Lung (tissue), 17 donors: ENCODE measurements at places on chromosomes 1 and 21. TPM values are rescaled to one million over a fixed set of nuclear protein-coding genes. Genes with fewer than 3 reads are reported as not detected.

DNA sequence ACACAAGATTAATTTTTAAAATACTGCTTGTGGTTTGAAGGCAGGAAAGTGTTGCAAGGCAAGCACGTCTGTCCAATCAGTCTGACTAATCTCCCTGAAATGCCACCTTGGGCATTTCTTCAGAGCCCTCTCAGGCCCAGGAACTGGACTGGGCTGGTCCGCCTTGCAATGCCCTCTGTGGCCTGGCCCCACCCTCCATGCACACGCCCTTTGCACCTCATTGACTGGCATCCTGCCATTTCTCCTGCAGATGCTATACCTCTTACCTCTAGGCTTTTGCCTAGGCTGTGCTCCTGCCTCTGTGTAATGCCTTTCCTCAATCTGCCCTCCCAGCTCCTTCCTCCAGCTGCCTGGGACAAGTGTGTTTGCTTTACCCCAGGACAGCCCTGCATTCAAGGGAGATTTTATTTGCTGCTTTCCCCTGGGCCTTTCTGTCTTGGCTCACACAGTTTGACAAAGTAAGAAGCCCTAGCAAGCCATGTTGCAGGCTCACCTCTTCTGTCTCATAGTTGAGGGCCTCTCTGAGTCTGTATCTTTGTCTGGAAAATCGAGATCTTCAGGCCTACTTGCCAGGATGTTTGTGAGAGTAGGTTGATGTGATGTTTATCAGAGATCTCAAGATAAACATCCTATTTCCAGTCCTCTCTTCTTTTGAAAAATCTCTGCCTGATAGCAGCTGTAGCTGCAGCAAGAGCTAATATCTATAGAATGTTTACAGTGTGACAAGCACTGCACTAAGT is 149.2 kb upstream of the JUN start:
- H3K4me3 ChIP-seq = no peak overlapping the region
- H3K27ac ChIP-seq = peak overlapping the region; percentile 68
- H3K36me3 ChIP-seq = no peaks in the 10 kb centered on the region
- H3K27me3 ChIP-seq = no peaks in the 10 kb centered on the region

GRCh38 chr21:41873005-41873404 is 6.1 kb downstream of the PRDM15 start:
- H3K4me3 ChIP-seq = no peak overlapping the region
- no peak overlapping the region for H3K27ac ChIP-seq
- H3K27me3 ChIP-seq = no peaks in the 10 kb centered on the region
- no peaks in the 10 kb centered on the region for H3K36me3 ChIP-seq

The S100A5 gene
- total RNA-seq = not detected

DNA sequence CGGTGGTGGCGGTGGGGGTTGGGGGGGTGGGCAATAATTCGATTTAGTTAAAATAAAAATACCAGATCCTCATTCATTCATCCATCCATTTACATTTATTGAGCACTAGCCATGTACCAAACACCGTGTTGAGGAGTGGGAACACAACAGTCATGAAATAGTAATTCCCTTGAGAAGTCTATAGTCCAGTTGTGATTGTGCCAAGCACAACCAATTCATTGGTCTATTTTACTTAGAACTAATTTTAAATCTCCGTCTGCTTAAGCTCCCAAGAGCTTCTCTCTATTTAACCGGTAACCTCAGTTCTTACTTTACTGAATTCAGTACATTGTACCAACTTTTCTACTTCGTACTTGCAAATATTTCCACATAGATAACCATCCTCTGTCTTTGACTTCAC is 38.4 kb downstream of the WARS2 start:
- no peak for DNase-seq
- no peak overlapping the region for H3K4me3 ChIP-seq
- no peak overlapping the region for H3K27ac ChIP-seq
- no peaks in the 10 kb centered on the region for H3K27me3 ChIP-seq
- no peaks in the 10 kb centered on the region for H3K4me1 ChIP-seq

- H3K36me3 ChIP-seq = no peaks in the 10 kb centered on the region
- no peaks in the 10 kb centered on the region for H3K4me1 ChIP-seq
- DNase-seq = no peak
- H3K27ac ChIP-seq = no peak overlapping the region
Observed at GRCh38 chr1:116751146-116751545, 3.1 kb upstream of the CD2 start.
